D721Med (cell line): ENCODE measurements at places on chromosomes 7 and 10.

- DNase-seq, result no peak
Observed at GRCh38 chr10:34449836-34450235, 365.3 kb downstream of the PARD3 start.

DNA sequence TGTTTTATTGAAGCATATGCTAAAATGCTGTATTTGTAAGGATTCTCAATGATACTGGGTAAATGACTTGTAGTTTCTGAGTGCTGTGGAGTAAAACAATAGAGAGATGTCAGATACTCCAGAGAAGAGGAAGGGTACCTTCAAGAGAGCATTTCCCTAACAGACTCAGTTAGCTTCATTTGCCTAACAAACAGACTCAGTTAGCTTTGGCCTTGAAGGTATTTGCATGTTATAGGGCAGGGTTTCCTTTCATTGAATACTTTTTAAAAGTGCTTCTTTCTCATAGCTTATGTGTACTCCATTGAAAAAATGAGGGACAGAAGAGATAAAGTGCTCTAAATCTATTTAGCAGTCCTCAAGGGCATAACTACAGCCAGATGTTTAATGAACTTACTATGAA, 101.8 kb downstream of the CHN2 start:
- DNase-seq, result no peak

DNA sequence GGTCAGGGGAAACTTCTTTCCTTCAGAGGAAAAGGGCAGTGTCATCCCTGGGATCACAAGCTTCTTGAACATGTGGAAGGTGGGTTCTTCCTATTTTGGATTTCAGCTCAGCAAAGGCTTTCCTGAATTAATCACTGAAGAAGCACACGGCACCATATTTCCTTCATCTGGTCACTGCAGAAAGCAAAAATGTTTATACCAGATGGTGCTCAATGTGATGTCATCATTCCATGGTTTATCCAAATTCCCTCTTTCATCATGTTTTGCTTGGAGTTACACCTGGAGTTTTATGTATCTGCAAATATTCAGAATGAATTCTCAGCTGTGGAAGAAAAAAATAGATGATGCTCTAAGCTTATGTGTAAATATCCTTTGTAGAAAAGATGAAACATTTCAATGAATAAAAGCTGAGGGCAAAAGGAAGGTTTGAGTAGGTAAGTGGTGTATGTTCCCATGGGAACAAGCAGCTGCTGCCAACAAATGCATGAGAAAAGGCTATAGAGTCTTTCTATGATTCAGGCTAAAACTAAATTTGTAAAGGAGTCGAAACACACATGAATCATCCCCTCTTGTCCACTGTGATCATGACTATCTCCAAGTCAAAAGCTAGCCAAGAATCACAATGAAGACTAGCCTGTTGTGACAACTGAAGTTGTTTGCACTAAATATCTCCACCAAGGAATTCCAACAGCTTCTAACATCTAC, 26.9 kb upstream of the BPGM start:
- no peak for DNase-seq

DNA sequence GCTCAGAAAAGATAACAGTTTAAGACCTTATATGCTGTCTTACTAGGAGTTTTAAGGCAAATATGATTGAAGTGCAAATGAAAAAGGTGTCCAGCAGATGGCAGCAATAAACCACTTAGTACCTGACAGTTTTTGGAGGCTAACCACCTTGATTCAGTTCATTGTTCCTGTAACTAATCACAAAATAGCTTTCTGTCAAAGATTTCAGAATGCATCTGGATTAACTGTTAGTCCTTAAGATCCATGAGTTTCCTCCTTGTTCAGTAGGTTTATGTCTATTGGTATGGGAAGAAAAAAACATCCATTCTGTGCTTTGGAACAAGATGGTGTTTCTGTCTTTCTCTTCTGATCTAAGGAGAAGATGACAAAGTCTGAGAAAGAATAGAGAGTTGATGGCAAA, 46.6 kb downstream of the CCSER2 start:
- no peak for DNase-seq

DNA sequence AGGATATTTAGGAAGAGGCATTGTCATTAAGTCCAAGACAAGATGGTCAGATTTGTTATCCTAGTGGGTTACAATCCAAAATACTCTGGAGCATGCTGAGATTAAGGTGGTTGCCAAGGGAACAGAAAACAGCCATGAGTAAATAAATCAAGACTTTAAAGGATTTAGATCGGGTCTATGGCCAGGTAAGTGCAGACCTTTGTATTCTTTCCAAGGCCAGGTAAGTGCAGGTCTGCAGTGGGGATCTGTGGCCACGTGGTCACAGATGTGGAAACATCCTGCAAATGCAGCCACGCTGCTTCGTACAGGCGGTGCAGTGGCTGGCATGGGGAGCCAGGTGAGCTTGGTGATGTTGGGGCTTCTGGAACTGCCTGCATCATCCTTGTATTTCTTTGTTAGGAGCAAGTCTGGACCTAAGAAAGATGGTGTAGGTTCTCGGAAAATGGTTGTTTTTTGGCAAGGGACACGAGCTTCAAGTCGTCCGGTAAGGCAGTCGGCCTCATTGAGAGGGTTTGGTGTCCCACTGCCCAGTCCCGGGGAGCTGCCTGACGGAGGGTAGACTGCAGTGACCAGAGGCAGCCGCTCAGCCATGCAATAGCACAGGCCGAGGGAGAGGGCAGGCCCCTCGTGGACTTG, 21.8 kb downstream of the ZNF775 start:
- DNase-seq, result no peak

GRCh38 chr7:136049117-136049516, 72.0 kb upstream of the MTPN start:
- DNase-seq, result no peak

DNA sequence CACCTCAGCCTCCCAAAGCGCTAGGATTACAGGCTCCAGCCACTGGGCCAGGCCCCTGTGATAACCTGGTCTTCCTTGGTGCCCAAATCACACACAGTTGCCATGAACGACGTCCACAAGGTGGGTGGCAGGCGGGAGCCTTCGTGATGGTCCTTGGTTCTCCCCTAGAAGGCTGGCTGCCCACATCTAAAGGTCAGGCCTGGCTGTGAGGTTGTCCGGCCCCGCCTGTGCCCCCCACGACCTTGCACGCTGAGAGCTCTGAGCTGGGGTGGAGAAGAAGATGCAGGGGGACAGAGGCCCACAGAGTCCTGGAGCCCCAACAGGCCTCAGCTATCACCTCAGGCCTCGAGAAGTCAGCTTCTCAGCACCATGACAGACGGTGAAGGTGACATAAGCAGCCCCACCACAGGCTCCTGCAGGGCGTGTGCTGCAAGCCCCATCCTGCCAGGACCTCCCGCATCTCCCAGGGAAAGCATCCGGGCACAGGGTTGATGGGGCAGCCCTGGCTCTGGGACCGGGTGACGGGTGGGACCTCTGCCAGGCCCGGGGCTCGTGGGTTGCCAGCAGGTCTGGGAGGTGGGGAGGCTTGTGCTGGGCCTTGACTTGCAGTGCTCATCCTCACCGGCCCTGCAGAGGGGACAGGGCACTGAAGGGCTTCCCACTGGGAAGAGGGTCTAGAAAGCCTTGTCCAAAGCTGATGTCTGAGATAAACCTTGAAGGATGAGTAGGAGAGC, 217.4 kb downstream of the WDR37 start:
- DNase-seq, result no peak

DNA sequence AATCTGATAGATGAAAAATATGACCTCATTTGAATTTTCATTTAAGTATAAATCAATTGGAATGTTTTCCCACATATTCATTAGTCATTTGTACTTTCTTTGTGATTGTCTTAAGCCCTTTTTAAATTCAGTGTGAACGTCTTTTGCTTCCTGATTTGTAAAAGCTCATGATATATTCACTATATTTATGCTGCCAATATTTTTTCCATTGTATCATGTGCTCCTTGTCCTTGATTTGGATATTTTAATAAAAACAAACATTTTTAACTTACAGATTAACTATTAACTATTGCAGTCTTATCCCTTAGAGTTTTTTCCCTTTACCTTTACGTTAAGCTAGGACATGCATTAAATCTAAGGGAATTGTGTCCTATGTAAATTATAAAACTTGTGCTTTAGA, 157.7 kb downstream of the ADAM12 start:
- DNase-seq, result no peak

DNA sequence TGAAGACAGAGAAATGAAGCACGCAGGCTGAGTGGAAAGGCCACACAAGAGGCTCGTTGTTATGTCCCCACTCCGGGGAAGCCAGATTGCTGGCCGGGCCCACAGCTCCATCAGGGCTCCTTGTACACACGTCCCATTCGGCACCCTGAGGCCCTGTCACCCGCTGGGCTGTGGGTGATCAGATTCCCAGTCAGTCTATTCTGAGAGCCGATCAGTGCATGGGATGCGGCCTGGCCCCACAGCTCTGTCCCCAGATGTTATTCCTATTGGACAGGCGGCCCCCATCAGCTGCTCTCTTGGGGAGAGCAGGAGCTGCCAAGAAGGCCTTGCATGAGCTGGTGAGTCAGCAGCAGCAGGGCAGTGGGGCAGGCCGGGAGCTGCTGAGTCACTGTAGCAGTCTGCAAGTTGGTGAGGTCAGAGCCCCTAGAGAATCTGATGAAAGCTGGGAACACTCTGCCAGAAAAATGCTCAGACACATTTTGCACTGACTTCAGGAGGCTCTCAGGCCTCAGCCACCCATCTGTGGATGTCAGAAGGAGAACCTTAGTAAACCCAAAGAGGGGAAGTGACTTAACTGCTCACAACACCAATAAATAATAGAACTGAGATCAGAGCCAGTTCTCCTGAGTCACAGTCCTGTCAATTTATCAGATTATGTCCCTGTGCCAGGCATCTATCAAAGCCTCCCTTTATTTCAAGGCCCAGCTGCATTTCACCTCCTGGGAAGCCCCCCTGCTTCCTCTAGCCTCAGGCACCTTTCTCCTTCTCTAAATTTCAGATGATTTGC, 9.4 kb upstream of the PSAP start:
- DNase-seq, result no peak

DNA sequence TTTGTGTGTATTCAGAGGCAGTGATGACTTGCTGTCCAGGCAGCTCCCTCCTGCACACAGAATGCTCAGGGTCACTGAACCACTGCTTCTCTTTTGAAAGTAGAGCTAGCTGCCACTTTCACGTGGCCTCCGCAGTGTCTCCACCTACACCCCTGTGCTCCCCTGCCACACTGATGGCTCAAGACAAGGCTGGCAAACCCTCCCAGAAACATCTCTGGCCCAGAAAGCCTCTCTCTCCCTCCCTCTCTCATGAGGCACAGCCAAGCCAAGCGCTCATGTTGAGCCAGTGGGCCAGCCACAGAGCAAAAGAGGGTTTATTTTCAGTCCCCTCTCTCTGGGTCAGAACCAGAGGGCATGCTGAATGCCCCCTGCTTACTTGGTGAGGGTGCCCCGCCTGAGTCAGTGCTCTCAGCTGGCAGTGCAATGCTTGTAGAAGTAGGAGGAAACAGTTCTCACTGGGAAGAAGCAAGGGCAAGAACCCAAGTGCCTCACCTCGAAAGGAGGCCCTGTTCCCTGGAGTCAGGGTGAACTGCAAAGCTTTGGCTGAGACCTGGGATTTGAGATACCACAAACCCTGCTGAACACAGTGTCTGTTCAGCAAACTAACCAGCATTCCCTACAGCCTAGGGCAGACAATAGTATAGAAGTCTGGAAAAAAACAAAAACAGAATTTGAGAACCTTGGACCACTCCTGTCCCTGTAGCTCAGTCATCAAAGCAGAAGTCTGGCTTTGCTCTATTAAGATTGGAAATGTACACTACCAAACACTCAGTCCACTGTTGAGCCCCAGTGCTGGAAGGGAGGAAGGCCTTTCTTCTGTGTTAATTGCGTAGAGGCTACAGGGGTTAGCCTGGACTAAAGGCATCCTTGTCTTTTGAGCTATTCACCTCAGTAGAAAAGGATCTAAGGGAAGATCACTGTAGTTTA, 15.8 kb downstream of the SCD start:
- DNase-seq, result no peak

GRCh38 chr10:92323079-92323478, 32.1 kb downstream of the MARCHF5 start:
- DNase-seq, result no peak

GRCh38 chr7:150945853-150946420, 32.2 kb downstream of the KCNH2 start:
- no peak for DNase-seq

DNA sequence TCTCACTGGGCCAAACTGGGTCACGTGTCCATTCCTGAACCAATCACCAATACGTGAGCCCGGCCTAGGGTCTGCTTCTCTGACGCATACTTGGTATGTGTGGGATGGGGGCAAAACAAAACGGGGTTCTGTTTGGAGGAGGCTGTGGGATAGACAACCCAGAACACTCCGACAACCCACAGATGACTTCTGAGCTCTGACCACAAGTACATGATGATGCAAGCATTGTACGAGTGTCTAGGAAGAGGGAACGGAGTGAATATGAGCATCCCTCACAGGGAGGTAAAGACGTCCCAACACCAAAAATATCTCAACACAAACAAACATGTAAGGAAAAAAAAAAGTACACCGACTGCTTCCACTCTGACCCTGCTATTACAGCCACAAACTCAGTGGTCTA, 5.6 kb downstream of the DAGLB start:
- no peak for DNase-seq

GRCh38 chr7:17144322-17144721, 154.1 kb upstream of the AHR start:
- DNase-seq, result no peak

DNA sequence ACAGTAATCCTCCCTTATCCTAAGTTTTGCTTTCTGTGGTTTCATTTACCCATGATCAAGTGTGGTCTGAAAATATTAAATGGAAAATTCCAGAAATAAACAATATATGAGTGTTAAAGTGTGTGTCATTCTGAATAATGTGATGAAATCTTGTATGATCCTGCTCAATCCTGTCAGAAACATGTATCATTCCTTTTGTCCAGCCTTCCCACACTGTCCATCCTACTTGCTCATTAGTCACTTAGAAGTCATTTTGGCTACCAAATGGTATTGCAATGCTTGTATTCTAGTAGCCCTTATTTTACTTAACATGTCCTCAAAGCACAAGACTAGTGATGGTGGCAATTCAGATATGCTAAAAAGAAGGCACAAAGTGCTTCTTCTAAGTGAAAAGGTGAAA, 1211.2 kb upstream of the SORCS1 start:
- DNase-seq, result no peak

- no peak for DNase-seq
Observed at GRCh38 chr10:61298194-61298593, 155.0 kb downstream of the TMEM26 start.

- no peak for DNase-seq
Observed at GRCh38 chr7:101590663-101591435, 38.2 kb downstream of the MYL10 start.

DNA sequence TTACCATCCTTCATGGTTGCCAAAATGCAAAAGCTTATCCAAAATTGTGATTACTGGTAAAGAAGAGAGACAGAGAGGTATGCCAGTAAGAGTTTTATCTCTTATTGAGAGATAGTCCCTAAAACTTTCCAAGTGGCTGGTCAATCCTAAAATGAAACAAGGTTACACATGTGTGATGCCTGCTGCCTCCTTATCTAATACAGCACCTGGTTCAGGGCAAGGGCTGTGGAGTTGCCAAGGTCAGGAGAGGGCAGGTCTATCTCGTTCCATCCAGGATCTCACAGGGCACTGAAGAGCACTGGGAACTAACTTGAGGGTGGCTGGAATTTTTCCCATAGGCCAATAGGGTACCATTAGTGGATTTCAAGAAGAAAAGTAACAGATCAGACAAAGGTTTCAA, 18.3 kb downstream of the VOPP1 start:
- DNase-seq, result no peak
